Stimulated activated naive CD4-positive, alpha-beta T cell (primary cell): ENCODE measurements at places on chromosomes 1 and 21.

GRCh38 chr21:45262616-45263015, 25.1 kb downstream of the POFUT2 start:
- DNase-seq: no peak

- no peak for DNase-seq
Observed at GRCh38 chr1:201080135-201080534, 32.1 kb downstream of the CACNA1S start.

DNA sequence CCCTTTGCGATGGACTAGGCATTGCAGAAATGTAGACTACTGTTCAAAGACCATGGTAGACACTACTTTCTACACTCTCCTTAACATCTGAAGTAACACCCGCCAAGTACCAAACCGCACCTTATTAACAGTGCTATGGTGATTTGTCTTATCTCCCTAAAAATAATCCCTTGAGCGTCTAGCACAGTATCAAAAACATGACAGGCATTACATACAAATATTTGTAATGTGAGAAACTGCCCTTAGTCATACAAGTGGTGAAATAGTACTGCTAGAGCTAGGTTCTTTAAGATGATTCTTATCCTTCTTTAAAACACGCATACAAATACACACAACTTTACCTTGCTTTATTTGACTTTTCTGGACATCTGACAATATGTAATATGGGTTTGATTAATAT, 27.2 kb downstream of the PUM1 start:
- DNase-seq: no peak

DNA sequence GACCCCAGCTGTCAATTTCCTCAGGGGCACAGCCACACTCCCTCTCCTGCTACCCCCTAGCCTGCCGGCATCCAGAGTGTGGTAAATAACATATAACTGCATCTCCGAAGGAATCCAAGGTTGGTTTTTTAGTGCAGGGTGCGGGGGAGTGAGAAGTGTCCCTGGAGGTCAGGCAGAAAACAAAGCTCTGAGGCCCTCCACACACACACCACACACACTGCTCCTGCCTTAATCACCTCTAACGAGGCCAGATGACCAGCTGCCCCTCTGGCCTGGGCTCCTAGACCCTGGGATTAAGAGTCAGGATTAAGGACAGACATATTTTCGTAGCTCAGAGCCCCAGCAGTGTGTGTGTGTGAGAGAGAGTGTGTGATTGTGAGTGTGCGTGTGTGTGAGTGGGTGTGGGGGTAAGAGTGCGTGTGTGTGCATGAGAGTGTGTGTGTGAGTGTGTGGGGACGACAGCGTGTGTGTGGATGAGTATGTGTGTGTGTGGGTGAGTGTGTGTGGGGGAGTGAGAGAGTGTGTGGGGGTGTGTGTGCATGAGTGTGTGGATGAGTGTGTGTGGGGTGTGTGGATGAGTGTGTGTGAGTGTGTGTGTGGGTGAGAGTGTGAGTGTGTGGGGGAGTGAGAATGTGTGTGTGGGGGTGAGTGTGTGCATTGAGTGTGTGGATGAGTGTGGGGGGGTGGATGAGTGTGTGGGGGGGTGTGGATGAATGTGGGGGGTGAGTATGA, 14.6 kb downstream of the SDC3 start:
- no peak for DNase-seq

DNA sequence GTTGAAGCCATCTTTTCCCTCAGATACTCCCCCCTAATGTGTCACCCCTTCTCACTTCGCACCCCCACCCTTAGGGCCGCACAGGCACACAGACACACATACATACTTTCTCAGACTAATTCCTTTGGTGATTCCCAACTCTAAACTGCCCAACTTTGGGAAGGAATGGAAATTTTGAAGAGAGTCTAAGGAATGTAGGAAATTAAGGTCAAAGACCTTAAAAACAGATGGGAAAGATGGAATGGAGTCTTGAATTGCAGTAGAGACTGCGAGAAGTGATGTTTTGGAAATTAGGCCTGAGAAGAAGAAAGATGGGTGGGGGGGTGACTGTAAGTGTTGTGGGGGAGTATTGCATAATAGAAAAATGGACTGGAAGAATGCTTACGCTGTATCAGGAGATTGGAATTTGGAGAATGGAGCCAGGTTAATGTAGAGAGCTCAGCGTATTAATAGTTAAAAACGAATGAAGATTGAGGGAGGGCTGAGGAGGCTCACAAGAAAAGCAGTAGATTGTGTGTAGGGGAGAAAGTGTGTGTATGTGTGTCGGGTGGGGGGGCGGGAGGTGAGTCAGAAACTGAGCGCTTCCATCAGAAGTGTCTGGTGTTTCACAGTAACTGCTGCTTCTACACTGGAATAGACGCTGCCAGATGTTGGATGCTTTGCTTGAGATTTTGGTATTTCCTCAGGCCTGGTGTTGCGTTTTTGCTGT, 1.7 kb downstream of the PIP5K1A start:
- DNase-seq: no peak

GRCh38 chr1:182786223-182786994, 3.2 kb upstream of the NPL start:
- DNase-seq: no peak

DNA sequence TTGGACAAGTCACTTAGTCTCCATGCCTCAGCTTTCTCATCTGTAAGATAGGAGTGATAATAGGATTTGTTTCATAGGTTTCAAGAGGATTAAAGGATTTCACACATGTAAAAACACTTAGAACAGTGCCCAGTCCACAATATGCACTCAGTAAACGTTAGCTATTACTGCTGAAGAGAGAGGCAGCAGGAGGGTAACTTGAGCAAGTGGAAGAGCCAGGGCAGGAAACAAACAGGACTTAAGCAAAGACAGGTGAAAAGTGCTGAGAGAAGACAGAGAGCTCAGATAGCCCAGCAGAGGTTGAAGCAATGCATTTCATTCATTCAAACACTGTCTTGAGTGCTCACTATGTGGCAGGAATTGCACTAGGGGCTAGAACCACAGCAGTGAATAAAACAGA, 21.1 kb upstream of the H3-3A start:
- DNase-seq: no peak

GRCh38 chr1:210132582-210132981, 100.0 kb upstream of the SERTAD4 start:
- no peak for DNase-seq

DNA sequence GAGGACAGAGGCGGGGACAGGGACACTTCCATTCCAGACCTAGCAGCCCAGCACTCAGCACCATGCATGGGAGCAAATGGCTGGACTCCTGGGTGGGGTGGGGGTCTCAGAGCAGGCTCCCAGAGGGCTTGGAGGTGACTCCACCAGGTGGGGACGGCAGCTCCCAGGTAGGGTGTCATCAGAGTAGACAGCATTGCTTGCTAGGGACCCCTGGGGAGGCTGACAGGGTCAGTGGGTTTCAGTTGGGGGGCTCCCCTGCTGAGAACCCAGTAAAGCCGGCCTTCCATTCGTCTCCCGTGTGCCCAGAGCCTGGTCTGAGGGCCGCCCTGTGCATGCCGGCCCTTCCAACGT, 4.8 kb upstream of the GJC2 start:
- DNase-seq: no peak

DNA sequence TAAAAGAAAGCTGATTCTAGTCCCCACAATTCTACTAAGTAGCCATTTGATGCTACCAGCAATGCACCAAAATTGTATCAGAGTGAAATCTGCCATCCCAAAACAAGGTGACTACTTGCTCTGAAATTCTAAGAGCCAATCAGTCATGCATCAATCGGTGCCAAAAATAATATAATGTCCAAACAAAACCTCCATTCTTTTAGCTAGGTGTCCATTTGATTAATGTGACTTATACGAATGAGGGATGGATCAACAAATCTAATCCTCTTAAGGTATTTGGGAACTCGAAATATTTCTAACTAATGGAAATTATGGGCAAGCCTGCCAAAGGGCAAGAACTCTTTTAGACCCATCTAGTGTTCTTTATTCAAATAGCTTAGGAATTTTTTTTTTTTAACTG, 66.4 kb upstream of the NEK2 start:
- DNase-seq: no peak

DNA sequence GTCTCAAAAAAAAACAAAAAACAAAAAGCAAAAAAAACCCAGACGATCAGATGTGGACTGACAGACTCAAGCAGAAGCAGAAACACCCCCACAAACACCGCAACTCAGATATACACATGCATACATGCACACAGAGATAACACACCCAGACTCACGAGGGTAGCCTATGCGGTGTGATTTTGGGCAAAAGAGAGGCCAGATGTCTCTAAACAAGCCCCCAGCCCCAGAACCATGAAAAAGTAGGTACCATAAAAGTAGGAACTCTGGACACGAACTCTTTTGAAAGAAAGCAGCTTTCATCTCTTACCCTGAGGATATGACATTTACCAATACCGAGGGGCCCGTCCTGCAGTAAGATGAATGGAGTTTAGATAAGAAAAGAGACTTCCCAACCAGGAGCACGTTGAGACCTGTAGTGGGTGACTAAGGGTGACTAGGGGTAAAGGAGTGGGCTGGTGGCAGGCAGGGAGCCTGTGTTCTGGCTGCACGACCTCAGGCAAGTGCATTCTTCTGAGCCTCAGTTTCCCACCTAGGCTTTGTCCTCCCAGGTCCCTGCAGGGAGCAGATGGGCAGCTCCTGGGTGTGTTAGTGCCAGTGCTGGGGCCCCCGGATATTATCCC, 1.5 kb upstream of the TINAGL1 start:
- no peak for DNase-seq

DNA sequence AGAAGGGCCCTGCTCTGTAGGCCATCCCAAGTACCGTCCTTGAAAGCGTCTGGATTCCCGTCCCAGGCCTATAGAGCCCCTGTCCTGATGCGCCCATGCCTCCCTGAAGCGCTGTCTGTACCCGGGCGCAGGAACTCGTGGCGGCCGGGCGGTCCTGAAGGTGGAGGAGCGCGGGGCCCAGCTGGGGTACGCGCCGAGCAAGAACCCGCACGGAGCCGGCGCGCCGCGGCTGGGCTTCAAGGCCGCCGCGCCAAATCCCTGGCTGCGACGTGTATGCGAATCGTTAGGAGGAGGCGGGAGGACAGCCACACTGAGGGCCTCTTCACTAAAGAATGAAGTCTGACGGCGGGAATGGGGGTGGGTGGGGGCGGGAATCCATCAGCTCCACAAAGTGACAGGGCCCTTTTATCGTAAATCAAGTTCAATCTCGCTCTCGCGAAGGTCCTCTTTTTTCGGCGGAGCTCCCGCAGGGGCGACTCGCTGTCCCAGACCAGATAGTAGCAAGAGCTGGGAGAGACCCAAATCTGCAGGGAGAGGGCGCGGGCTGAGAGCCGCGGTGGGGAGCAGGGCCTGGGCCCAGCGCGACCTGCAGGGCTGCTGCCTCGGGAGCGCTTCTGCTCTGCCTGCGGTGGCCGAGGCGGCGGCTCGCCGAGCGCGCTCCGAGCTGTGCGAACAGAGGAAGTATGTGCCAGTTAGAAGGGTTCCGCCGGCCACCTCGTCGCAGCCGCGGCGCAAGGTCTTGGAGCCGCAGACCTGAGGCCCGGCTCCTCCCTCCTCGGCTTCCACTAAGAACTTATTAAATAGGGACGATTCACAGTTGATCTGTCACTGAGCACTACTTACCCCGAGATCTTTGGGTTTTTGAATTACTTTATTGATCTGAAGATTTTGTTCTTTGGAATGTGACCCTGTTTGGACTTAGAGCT, 10.4 kb downstream of the BARHL2 start:
- no peak for DNase-seq

GRCh38 chr1:219188331-219188803, 14.7 kb downstream of the LYPLAL1 start:
- DNase-seq: no peak

- no peak for DNase-seq
Observed at GRCh38 chr1:202627841-202628565, 82.3 kb downstream of the SYT2 start.

GRCh38 chr1:211705467-211706091, 30.2 kb upstream of the NEK2 start:
- no peak for DNase-seq

- DNase-seq: no peak
Observed at GRCh38 chr1:230061801-230062200, 5.2 kb upstream of the GALNT2 start.

DNA sequence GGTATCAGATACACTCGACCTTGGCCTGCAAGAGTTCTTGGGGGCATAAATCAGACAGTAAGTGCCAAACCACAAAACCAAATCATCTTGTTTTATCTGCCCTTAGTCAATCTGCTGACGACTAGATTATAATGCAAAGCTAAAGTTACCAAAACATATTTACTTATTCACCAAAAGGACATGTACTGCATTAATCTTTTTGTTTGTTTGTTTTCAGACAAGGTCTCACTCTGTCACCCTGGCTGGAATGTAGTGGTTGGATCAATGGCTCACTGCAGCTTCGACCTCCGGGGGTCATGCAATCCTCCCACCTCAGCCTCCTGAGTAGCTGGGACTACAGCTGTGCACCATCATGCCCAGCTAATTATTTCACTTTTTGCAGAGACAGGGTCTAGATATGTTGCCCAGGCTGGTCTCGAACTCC, 114.7 kb downstream of the APP start:
- no peak for DNase-seq

DNA sequence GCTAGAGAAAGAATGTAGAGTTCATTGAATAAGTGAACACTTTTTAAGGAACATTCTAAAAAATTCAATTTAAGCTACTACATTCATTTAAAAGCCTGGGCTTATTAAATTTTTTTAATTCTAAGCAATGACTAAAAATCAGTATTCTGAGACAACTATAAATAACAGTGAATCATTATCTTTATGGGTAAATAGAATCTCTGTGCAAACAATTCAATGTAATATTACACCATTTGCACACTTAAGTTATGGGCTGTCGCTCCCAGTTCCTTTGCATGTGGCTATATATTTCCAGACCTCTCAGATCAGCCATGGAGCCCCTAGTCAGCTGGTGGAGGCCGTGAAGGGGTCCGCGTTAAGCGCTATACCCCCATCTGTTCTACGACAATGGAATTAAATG, 65.1 kb downstream of the KCNK1 start:
- DNase-seq: no peak
